ENCODE measurements at places on chromosomes 13 and 19.

- DNase-seq = no peak
These were observed 1328.8 kb downstream of the OLFM4 start for GRCh38 chr13:54357284-54357933.

- DNase-seq = no peak
These were observed at the start of gene DENND1C for GRCh38 chr19:6481541-6482342. TSS of gene DENND1C (minus strand) at chr19:6481787. CDS start at chr19:6481695, 92 bp downstream.

DNA sequence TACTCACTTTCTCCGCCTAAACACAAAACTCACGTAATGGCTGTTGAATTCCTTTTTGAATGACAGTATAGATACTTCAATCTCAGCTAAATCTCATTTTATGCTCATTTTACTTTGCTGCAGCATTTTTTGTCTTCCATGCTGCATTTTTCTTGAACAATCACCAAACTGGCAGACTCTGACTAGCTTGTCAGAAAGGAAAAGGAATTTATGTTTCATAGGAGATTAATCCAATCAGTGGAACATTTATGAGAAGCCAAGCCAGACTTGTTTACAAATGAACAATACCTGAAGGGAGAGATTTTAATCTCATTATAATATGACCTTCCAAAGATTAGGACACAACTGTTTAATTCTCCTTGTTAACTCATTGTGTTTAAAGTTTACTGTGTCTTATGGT lies 1044.3 kb downstream of the DIAPH3 start:
- no peak for DNase-seq

DNA sequence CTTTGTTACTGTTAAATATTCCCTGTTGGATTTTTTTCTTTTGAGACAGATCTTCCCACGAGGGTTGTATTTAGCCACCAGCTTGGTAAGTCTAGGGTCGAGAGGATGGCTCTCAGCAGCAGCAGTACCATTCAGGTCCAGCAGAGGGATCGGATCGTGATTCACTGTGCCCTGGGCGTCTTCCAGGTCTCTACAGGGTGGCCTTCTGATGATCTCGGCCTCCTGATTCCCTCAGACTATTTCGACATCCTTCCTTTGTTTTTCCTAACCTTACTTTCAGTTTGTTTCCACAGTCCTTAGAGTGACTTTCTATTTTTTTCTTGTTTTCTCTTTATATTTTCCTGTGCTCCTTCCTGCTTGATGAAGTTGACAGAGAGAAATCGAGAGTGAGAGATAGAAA lies 1436.9 kb downstream of the UQCRFS1 start:
- DNase-seq = no peak

- DNase-seq = no peak
These were observed 35.5 kb upstream of the LPAR6 start for GRCh38 chr13:48448285-48448958.

GRCh38 chr13:50668691-50669271 lies 174.7 kb downstream of the DLEU7 start:
- peak; percentile 52 for DNase-seq

GRCh38 chr13:34421858-34422475 lies 520.1 kb upstream of the NBEA start:
- no peak for DNase-seq

GRCh38 chr19:12796146-12797071 lies 5.1 kb downstream of the JUNB start:
- DNase-seq = peak; percentile 80
